A549 (cell line): ENCODE measurements at places on chromosomes 2 and 18.

DNA sequence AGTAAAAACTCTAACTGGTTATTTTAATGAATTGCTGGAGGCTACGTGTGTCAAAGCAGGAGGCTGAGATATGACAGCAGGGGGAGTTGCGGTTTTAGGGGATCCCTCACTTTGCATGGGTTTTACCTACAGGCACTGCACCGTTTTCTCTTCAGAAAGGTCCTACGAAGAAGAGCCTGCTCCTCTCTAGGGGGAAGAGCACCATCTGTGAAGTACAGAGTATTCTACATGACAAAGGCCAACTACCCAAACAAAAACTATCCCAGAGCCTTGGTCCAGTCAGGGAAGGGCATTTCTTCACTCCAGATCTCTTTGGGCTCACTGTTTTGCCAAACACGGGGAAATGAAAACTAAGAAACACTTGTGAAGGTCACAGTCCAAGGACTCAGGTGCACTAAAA lies 696.7 kb upstream of the SOX11 start:
- DNase-seq: no peak

- DNase-seq: no peak
Measured at GRCh38 chr2:194514281-194514680, 1142.7 kb upstream of the SLC39A10 start.

DNA sequence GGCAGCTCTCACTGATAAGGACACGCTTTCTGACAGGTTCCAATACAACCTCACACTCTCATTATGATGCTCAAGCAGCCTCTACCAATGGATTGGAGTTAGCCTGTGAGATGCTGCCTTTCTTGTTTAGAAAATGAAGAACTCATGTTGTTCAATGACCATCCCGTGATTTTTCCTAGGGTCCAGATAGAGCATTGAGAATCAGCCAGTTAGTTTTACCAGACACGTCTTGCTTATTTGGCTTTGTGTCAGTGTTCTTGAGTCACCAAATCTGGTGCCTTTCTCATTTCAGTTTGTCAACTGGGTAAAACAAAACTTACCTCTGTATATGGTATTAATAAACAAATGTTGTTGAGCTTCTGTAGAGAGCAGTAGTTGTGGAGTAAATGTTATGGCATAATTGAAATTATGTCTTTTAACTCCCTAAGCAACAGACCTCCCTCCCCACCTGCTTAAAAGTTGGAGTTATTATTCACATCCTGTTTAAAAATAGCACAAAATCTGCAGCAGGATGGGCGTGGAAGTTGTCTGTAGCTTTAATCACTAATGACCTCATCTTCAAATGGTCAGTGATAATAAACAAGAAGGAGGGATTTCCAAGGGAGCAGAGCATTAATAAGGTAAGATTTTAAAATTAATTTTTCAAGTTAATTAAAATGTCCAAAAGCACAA lies 167.3 kb downstream of the HRH4 start:
- DNase-seq: no peak

DNA sequence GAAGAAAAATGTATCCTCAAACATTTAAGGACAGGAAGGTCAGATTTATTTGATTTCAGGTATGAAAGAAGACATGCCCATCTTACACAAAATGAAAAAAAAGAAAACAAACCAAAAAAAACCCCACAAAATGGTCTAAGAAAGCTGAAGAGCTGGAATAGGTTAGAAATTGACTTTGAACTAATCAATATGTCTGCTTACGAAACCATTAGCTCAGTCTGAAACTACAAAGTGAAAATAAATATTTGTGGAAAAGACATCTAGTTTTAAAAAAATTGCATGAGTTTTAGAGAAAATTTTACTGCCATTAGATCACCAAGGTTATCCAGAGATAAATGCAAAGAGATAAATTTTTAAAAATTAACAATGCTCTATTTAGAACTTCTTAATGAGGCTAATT lies 125.3 kb downstream of the TMEFF2 start:
- no peak for DNase-seq

GRCh38 chr2:240595381-240596079 lies 9.0 kb downstream of the CAPN10 start:
- DNase-seq: peak; percentile 30

GRCh38 chr18:31710826-31711225 lies 26.4 kb upstream of the B4GALT6 start:
- no peak for DNase-seq

DNA sequence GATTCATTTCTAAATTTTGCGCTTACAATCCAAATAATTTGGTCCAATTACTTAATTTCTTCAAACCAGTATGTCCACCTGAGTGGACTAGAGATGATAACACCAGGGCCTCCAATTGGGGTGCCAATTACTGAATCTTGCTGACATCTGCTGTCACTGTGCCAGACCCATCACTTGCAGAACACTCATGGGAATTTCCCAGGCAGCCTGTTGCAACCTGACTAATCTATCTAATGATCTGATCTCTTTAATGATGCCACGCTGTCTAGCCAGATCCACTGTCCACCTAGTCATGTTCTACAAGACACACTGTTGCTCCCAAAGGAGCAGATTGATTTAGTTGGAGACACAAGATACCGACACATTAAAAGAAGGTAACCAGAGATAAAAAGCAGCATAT lies 11.8 kb upstream of the LRP1B start:
- DNase-seq: no peak

DNA sequence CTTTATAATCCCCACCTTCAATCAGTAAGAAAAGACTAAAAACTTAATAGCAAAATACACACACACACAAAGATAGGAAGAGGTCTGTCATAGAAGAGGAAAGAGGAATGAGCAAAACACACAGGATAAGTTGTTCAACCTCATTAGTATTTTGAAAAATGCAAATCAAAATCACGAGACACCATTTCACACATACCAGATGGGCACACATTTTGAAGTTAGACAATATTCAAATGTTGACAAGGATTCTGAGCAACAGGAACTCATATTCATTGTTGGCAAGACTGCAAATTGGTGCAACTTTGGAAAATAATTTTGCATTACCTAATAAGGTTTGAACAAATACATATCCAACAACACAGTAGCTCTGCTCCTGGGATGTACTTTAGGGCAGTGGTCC lies 127.6 kb downstream of the RAB3GAP1 start:
- no peak for DNase-seq

DNA sequence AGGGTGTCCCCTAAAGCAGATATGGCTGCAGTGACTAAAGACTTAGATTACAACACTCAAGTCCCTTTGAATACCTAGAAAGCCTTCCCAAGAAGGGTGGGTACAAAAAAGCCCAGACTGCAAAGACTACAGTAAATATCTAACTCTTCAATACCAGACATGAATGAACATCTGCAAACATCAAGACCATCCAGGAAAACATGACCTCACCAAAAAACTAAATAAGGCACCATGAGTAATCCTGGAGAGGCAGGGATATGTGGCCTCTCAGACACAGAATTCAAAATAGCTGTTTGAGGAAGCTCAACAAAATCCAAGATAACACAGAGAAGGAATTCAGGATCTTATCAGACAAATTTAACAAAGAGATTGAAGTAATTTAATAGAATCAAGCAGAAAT lies 138.2 kb upstream of the OTOS start:
- no peak for DNase-seq

DNA sequence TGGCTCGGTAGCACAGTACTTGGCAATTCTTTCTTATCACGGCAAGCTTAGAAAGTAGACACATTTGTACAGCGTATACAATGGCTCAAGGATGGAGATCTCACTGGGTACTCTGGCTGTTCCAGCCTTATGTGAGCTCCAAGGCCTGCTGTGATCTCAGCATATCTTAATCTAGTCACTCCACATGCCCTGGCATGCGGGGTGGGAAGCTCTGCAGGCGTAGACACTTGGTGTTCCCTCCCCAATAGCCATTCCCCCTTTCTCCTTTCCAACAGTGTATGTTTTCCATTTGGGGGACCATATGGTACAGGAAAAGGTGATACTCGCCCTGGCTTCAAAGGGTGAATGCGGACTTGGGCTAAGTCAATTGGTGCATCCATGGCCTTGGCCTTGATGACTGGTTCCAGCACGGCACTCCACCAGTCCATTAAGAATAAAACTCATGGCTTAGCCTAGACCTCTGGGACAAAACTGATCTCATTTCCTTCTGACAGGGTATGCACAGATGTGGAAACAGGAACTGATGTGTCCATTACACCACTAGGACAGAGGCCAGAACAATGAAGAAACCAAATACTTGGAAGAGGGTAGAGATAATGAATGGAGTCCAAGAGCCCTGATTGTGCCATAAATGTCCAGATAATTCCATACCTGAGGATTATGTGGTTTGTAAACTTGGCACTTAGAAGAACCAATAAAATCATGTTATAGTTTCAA lies 28.4 kb downstream of the TGIF1 start:
- DNase-seq: no peak

- DNase-seq: no peak
Measured at GRCh38 chr2:74221604-74222299, 23.3 kb downstream of the MTHFD2 start.

DNA sequence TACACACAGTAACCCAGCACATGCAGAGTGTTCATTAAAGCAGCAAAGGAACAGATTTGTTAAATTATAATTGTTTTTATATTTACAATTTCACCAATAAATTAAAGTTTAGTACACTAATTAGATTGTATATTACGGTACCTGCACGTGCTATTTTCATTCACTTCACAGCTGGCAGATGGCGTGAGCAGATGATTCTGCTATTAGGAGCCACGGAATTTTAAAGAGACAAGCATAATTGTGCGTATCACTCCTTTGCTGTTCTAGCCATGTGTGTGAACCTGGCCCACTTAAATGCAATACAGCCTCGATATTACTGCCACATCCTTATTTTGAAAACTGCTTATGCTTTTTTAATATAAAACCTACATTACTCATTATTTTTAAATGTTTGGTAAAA lies 332.8 kb upstream of the SOX11 start:
- no peak for DNase-seq

DNA sequence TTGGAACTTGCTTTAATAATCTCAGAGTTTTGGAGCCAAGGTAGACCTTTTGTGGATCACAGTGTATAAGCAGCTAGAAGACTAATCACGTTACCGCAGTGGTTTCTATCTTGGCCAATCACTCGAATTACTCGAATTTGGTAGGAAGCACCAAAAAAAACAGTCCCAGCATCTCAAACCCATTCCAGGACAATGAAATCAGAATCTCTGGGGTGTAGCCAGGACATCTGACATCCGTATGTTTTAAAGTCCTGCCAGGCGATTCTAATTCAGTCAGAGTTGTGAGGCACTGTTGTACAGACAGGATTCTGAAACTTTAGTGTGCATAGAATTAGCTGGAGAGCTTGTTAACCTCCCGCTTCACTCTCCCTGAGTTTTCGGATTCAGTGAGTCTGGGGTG lies 30.8 kb downstream of the GRHL1 start:
- no peak for DNase-seq

GRCh38 chr2:183995632-183996031 lies 602.7 kb upstream of the ZNF804A start:
- peak; percentile 50 for DNase-seq

GRCh38 chr2:86466306-86466705 lies 25.1 kb downstream of the KDM3A start:
- DNase-seq: no peak

DNA sequence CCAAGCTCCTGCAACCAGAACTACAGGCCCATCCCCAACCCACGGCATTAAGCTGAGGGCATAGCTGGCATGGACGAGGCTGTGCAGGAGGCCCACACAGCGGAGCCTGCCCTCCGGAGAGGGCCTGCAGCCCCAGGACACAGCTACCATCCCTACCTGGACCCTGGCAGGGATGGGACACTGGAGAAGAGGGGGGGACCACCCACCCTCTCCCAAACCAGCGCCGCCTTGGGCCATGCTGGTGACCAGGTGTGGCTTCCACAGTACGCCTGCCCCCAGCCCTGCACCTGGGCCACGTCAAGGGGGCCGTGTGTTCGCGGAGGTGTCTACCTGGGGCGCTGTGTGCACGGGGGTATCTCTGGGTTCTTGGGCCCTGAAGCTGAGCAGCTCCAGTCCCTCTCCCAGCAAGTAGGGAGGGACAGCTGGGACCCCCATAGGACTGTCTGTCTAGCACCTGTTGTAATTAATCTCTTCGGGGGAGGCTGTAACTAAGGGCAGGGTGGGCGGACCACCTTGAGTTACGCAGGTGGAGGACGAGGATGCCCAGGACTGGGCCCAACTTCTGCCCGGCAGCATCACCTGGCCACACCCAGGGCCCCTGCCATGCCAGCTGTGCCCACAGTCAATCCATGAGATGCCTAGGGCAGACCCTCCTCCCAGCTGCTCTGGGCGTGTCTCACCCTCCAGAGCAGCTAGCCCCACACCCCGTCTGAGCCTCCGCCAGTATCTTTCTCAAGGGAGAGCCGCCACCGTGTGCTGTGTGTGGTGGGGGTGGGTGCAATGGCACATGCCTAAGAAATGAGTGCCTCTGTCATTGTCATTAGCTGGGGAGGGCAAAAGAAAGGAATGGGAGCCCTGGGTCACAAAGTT lies 18.3 kb downstream of the HS6ST1 start:
- no peak for DNase-seq

DNA sequence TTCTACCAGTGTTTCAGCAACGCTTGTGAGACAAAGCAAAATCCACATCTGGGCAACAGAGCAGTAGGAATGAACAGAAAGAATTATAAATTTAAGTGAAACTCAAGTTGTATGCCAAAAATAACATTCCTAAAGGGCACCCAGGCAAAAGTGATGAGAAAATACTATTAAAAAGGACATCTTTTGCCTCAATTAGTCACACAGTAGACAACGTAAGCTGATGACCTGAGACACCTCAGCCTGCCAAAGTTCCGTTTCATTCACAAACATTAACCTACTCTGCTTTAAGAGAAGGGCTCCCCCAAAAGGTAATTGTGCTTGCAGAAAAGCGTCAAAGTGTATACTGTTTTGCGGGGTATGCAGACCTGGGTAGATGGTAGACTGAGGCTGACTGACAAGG lies 7.2 kb downstream of the HDLBP start:
- no peak for DNase-seq

GRCh38 chr18:66011916-66012315 lies 261.1 kb downstream of the CDH7 start:
- DNase-seq: no peak

DNA sequence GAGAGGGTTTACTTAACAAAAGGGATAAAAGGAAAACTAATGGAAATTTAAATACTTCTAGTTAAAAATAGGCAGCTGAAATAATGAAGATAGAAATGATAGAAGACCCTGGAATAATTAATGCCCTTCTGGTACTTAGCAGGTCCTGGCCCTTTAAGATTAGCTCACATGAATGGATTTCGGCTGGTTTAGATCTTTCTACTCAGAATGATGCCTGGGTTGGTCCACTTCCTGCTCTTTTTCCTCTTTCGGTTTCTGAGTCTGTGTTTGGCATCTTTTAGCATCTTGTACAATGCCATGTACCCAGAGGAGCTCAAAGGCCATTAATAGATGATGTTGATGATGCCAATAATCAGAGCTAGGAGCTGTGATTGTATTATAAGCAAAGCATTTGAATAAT lies 290.5 kb downstream of the CLIP4 start:
- DNase-seq: no peak

- DNase-seq: no peak
Measured at GRCh38 chr18:11324510-11324909, 175.1 kb upstream of the PIEZO2 start.
